Amygdala (tissue), 56 donors: ENCODE measurements at places on chromosomes 11 and 22.

GRCh38 chr22:37407856-37408255 lies 19.4 kb downstream of the ELFN2 start:
- no peak for DNase-seq

- no peak for DNase-seq
These were observed 4.3 kb upstream of the DGCR6L start for GRCh38 chr22:20324139-20324516.

DNA sequence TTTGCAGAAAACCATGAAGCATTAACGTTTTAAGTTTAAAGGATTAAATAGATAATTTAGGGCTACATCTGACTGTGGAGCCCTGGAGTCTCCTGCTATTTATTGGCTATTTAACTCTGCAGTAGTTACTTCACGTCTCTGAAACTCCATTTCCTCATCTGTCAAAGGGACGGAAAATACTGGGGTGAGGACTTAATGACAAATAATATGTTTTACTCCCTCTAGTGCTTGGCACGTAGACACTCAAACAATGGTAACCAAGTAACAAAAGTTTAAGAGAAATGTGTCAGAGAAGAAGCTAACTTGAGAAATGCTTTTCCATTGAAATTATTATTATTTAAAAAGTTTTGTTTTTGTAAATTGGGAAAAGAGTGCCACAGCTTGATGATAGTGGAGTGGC lies 130.7 kb upstream of the RCN1 start:
- no peak for DNase-seq

DNA sequence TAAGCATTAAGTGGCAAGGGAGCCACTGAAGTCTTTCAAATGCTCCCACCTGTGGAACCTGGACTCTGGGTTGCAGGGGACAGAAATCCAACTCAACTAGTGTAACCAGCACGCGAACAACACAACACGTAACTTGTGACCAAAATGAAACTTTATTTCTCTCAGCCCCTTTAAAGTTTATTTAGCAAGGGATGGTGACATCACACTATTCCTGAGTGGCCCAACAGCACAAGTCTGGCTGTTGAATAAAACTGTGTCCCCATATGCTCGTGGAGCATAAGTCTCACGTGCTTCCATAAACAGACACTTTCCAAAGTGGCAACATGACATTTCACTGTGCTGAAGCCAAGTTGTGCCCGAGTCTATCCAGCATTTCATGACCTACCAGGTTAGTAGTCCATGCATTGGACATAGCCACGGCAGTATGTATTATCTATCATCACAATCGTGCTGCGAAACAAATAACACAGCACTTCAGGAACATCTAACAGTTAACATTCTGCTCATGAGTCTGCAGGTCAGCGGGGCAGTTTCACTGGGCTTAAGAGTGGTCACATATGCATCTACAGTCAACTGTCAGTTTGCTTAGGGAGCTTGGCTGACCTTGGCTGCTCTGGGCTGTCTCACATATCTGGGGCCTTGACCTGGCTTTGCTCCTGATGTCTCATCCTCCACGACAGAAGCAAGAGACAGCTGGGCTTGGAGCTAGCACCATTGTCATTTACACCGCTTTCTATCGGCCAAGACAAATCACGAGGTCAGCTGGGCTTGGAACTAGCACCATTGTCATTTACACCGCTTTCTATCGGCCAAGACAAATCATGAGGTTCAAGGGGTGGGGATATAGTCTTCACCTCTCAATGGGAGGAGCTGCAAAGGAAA lies 35.0 kb upstream of the LMO2 start:
- DNase-seq: no peak

- peak; percentile 94 for DNase-seq
These were observed 214.6 kb downstream of the NTM start for GRCh38 chr11:131584785-131585592.

GRCh38 chr11:64742087-64742888 lies 1.7 kb downstream of the RASGRP2 start:
- no peak for DNase-seq

DNA sequence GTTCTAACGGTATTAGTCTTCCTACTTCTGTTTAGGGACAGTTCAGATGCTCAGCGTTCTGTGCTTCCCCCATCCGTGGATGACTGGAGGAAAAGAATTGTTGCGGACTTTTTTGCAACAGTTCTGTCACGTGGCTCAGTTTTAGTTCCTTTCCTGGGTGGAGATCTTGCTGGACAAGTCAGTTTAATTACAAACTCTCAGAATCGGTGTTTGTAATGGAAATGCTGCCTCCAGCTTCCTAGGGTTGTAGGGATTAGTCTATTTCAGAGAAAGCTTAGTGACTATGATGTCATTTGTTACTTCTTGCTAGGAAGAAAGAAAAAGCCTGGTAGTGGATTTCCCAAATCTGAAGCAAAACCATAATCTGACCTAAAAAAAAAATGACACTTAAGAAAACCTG lies 320.4 kb downstream of the CADM1 start:
- no peak for DNase-seq

DNA sequence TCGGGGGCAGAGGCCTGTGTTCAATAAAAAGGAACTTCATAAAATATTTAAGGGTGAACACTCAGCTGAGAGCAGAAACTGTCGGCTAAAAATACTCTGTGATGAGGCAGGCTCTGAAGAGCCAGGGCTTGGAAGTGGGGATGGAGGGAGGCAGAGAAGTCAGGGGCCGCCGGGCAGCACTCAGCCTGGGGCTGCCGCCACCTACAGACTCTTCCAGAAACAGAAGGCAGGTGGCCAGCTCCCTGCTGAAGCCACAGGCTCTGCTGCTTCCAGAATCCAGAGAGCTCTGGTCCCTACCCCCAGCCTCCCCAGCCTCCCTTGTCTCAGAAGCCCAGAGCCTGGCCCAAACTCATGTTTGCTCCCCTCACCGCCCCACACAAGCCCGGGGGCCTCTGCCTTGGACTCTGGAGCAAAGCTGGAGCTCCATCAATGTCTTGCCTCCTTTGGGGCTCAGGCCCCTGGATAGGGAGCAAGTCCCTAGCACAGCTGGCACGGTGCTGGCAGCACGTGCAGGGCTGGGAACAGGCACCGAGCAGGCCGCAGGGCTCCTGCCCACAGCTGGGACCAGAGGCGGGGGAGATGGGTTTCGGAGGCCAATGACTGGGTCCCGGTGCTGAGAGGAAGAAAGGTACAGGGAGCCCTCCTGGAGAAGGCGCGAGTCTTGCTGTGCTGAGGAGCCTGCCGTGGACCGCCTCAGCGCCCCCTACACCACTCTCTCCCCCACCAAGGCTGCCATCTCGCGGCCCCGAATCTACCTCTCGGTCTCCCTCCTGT lies 8.2 kb downstream of the LRFN4 start:
- no peak for DNase-seq

DNA sequence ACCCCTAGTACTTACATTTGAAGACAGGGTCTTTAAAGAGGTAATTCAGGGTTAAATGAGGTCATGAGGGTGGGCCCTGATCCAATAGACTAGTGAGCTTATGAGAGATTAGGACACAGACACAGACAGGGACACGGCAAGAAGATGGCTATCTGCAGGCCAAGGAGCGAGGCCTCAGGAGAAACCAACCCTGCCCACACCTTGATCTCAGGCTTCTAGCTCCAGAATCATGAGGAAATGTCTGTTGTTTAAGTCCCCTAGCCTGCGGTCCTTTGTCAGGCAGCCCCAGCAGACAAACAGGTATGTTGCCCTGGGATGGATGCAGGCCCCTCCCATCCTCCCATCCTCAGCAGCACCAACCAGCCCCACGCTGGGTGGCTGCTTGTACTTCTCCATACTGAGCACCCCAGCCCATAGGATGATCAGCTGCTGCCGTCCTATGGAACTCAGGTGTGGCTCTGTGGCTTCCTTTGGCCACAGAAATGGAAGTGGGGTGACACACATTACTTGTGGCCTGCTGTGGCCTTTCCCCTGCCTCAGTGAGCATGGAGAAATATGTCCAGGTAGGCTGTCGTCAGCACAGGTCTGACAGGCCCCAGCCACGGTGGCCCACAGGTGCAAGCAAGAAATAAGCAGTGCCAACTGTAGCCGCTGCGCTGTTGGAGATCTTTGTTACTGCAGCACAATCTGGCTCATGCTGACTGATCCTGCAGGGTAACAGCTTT lies 7.9 kb downstream of the GNB1L start:
- no peak for DNase-seq

DNA sequence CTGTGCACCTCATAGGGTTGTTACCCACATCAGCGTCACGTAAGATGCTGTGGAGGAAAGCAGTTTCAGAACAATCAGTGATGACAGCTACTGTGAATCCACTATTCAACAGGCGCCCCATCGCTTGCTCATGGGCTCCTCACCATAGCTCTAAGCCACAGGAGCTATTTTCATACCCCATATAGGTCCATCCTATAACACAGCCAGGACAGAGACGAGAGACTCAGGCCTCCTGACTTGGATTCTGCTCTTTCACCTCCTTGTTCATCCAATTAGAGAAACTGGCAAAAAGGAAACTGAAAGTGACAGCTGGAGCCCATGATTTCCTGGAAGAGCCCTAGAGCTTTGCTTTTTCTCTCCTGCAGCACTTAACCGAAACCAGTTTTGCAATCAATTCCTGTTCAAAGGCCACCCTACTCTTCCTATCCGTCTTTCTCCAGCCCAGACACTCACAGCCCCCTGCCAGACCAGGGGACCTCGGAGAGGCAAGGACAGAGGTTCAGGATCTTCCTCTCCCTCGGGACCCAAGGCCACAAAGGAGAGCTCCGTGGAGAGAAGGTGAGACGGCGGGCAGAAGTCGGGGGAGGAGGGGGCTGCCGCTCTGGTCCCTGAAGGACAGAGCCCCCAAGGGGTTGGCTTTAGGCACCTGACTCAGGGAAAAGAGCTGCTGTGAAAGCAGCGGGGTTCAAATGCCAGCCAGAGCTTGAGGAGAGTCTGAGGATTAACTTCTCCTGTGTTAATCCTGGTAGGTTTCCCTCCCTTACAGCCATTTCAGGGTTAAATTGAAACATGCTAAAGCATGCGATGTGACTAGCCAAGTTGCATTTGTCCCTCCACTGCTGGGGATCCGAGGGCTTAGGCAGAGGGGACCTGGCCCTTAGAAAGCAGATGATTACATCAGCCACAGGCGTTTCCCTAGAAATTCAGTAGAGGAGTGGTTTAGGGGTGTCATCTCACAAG lies at the start of gene APOL6:
APOL6 (plus strand) TSS at position 381 of the 960 bp plus-strand sequence. CDS start 7,980 bp downstream, outside the sequence.
- peak; percentile 18 for DNase-seq

GRCh38 chr11:86692317-86692716 lies 19.9 kb upstream of the ME3 start:
- DNase-seq: no peak

DNA sequence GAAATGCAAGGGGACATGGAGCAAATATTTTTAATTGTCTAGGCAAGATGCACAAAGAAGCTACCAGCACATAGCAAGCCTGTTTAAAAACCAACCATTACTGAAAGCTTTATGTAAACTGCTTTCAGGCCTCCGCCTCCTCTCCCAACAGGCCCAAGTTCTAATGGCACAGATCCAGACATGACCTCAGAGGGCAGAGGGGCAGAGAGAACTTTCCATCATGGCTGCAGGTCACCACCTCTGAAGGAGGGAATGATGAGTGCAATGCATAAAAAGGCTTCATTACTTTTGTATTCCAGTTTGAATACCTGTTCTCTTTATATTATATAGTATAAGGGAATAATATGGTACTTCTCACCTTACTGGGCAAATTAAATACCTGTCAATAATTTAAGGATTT lies 15.2 kb downstream of the DDX17 start:
- DNase-seq: no peak

DNA sequence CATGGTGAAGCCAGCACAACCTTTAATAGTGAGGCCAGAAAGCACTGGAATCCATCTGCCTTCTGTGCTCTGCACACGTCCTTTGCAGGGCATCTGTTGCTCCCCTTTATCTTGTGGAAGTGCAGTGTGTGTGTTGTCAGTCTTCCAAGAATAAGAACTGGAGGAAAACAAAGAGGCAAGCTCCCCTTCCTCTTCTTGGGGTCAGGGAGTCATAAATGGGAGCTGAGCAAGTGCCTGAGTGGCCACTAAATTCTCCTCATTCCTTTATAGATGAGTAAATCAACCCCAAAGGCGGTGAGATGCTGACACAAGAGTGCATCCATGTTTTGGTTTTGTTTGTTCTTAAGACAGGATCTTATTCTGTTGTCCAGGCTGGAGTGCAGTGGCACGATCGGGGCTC lies 38.3 kb downstream of the WT1 start:
- DNase-seq: no peak

DNA sequence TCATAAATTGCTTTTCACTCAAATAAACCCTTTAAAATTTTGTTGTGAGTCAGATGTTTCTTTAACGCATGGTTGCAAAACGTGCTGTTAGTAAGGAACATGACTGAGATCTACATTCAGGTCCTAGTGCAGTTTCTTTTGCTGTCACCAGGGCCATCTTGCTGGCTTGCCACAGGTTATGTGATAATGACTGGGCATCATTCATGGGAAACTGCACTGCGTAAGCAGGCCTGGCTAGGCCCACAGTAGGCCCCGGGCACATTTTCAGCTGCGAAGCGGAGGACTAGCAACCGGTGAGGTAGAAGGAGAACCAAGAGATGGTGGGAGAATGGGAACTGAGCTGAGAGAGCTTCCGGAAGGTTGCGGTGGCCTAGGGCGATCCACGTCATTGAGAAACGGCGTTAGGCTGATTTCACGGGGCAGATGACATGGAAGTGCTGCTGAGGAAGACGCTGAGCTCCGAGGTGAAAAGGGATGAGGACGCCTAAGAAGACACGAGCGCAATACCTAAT lies 3.2 kb upstream of the KLHDC7B start:
- no peak for DNase-seq

- DNase-seq: no peak
These were observed 1.1 kb upstream of the APOBEC3F start for GRCh38 chr22:39039306-39040126.

GRCh38 chr11:3886985-3887384 lies 31.5 kb downstream of the STIM1 start:
- no peak for DNase-seq
